ENCODE measurements at places on chromosomes 6 and 20. TPM values are rescaled to one million over a fixed set of nuclear protein-coding genes. Genes with fewer than 3 reads are reported as not detected.

Gene SLPI
- total RNA-seq: not detected

Gene SPATA25
- total RNA-seq: 1.5 TPM

Gene DYNLT2
- 1.5 TPM for total RNA-seq

Gene BPIFA1
- total RNA-seq: not detected

Gene SPATS1
- total RNA-seq: not detected

Gene MYBL2
- 16.8 TPM for total RNA-seq

Gene FAM83C
- total RNA-seq: not detected

Gene CENPQ
- total RNA-seq: 9.6 TPM

Gene FAM209B
- total RNA-seq: not detected

Gene HLA-DQA1
- not detected for total RNA-seq

Gene TUBB2B
- 0.89 TPM for total RNA-seq

Gene RAMACL
- 2.3 TPM for total RNA-seq

Gene GRM1
- total RNA-seq: not detected

Gene RAD21L1
- total RNA-seq: not detected

Gene RWDD1
- total RNA-seq: 27.4 TPM
